ENCODE measurements at places on chromosomes 16 and 17.

- no peak for DNase-seq
Measured at GRCh38 chr16:21167360-21167759, 8.9 kb downstream of the LDAF1 start.

- no peak for DNase-seq
Measured at GRCh38 chr16:66810391-66810790, 9.0 kb upstream of the TERB1 start.

DNA sequence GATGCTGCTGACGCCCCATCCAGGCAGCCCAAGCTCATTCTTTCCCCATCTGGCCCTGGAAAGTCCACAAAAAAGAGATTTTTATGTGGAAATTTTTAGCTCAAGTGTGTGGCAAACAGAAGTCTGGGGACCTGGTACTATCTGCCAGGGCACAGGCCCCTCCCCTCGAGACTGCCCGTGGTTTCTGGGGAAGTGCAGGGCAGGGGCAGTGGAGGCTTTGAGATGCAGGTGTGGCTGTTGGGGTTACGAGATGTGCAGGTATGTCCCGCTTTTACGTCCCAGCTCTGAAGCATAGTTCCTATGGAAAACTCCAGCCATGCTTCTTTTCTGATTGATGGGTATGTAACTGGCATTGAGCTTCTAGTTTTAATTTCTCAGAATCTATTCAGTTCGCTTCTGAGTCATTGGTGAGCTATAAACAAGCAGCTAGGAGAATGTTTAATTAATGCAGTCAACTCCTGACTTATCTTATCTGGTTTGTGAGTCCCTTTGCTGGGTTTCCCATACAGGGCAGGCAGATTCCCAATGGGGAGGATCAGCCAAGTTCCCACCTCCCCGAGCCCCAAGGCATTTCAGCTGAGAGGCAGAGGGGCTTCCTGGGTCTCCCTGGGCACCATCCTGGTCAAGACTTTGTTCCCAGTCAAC, 16.2 kb downstream of the TBX4 start:
- no peak for DNase-seq

GRCh38 chr16:3677994-3678393, 23.5 kb downstream of the DNASE1 start:
- no peak for DNase-seq

GRCh38 chr17:50830352-50830751, 5.0 kb upstream of the WFIKKN2 start:
- no peak for DNase-seq

Data from activated gamma-delta T cell treated with Interleukin-2 at 50 U/mL for 16 hours (primary cell).